ENCODE measurements at places on chromosomes 3 and 15.

DNA sequence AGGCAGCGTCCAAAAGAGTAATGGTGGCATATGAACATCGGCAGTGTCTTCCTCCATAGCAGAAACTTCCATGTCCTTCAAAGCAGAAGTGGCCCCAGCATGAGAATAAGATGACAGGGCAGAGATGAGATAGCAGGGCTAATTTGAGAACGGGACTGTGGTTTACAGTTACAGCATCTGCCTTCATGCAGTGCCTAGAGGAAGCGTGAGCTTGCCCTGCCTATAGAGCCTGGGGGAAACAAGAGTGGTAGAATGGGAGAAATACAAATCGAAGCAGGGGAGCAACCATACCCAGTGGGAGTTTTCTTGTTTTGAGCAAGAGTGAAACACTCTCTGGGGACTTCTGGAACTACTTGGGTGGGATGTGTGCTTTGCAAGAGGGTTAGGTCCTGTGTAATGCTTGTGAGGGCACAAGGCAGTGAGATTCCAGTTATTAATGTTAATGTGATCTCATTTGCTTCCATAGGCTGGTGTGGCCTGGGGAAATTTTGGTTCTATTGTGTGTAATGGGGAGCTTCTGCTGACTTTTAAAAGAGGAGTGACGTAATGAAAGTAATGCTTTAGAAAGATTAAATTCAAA lies 616.9 kb downstream of the ZIC1 start:
- DNase-seq: no peak

GRCh38 chr3:156483961-156484787 lies 70.7 kb downstream of the SSR3 start:
- DNase-seq: peak; percentile 23

DNA sequence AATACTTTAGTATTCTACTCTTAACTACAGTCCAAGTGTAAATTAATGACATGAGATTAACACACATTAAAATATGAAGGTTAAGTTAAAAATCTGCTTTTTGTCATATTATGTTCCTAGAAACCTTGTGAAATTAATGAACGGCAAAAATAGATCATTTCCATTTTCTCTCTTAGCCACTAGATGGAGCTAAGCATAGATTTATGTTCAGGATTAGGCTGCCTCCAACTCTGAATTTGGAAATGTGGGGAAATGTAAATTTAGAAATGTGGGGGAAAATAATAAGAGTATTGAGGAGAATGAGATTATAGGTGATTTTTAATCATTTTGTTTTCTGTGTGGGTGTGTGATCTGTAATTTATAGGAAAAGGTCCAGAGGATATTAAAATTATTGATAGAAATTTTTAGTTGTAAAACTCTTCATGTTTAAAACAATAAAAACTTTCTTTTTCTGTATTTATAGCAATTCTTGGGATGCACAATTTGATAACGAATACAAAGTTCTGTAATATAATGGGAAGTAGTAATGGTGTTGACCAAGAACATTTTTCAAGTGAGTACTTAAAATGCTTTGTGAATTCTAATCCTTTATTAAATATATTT lies 59.2 kb downstream of the TMOD3 start:
- DNase-seq: no peak

- no peak for DNase-seq
Measured at GRCh38 chr3:66107855-66108254, 69.1 kb upstream of the MAGI1 start.

- DNase-seq: no peak
Measured at GRCh38 chr3:77529522-77529921, 489.6 kb downstream of the ROBO2 start.

DNA sequence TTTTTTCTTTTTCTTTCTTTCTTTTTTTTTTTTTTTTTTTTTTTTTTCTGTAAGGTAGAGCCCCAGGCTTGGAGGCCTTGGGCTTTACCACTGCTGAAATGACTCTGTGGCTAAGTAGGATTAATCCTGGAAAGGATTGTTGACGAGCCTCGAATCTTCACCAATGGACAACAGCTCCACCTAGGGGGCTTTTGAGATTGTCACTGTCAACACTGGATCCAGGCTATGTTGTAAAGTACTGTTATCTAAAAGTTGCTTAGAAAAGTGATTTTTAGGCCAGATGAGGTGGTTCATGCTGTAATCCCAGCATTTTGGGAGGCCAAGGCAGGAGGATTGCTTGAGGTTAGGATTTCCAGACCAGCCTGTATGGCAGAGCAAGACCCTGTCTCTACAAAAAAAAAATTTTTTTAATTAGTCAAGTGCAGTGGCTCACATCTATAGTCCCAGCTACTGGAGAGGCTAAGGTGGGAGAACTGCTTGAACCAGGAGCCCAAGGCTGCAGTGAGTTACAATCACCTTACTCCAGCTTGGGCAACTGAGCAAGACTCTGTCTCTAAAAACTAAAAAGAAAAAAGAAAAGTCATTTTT lies 41.6 kb downstream of the KLHL18 start:
- peak; percentile 5 for DNase-seq

Data from stimulated activated CD8-positive, alpha-beta memory T cell treated with anti-CD3 and anti-CD28 coated beads, Interleukin-7, amount 100 ng/mL, for 4 hours (primary cell).